ENCODE measurements at places on chromosomes 5 and 9. TPM values are rescaled to one million over a fixed set of nuclear protein-coding genes. Genes with fewer than 3 reads are reported as not detected.

DNA sequence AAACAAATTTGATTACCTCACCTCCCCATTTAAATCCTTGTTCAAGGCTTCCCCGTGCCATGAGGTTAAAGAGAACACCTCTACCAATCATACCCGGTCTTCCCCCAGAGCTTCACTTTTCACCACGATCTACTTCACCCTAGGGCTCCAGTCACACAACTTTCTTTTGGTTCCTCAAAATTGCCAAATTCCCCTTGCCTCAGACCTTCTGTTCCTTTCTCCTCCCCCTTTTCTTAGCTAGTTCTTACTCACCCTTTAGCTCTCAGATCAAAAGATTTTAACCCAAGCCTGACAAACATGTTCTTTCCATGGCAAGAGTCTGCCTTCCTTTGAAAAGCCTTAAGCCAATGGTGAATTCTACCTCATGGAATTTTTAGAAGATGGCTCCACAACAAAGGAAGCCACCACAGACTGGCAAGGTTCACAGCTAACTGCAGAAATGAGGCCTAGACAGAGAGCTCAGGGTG is 56.7 kb downstream of the MAPKAP1 start:
- no peaks in the 10 kb centered on the region for H3K27me3 ChIP-seq
- H3K36me3 ChIP-seq = no peaks in the 10 kb centered on the region
- no peak overlapping the region for H3K4me3 ChIP-seq
- DNase-seq = no peak
- H3K27ac ChIP-seq = no peak overlapping the region

- H3K27ac ChIP-seq = no peak overlapping the region
- DNase-seq = no peak
- no peaks in the 10 kb centered on the region for H3K27me3 ChIP-seq
- no peaks in the 10 kb centered on the region for H3K4me1 ChIP-seq
- H3K36me3 ChIP-seq = no peaks in the 10 kb centered on the region
These were observed 136.5 kb downstream of the PRR16 start for GRCh38 chr5:120600639-120601038.

DNA sequence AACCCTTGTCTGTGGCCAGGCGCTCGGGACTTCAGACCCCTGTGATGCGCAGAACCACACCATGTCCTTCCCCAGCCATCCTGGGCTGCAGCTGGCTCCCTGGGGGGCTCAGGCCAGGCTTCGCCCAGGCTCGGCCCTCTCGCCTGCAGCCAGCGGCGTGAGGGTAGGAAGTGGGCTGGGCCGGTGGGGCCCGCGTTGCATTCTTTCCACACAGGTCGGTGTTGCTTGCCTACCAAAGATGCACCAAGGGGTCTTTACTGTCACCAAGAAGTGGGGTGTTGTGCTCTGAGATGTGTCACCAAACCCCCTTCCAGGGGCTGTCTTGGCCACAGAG is 48.3 kb upstream of the RNF130 start:
- H3K27ac ChIP-seq = no peak overlapping the region
- DNase-seq = no peak
- peaks cover 12% of the 10 kb centered on the region for H3K4me1 ChIP-seq
- peaks cover 26% of the 10 kb centered on the region for H3K27me3 ChIP-seq

Gene PCDHAC2
- total RNA-seq = not detected

- no peaks in the 10 kb centered on the region for H3K27me3 ChIP-seq
- H3K4me3 ChIP-seq = no peak overlapping the region
- DNase-seq = no peak
- H3K27ac ChIP-seq = no peak overlapping the region
- H3K4me1 ChIP-seq = no peaks in the 10 kb centered on the region
- no peaks in the 10 kb centered on the region for H3K36me3 ChIP-seq
These were observed 374.9 kb upstream of the TRPC7 start for GRCh38 chr5:136740228-136740627.

Gene FREM1
- not detected for total RNA-seq

Measured in esophagus squamous epithelium (tissue), 5 donors.